ENCODE measurements at places on chromosomes 2 and 18.

DNA sequence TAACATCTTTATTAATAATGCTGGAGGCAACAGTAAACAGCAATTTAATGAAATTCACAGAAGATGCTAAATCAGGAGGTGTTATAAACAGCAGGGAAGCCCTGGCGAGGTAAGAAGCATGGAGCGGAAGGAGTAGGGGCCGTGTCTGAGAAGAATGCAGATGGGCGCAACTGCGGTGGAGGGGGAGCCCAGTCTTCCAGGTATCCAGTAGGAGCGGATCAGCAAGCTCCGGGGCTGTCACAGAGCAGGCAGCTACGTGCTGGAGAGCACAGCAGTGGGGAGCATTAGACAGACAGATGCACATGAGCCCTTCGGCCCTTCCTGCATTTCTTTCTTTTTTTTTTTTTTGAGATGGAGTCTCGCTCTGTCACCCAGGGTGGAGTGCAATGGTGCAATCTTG, 82.3 kb downstream of the SH3RF3 start:
- no peak for DNase-seq

DNA sequence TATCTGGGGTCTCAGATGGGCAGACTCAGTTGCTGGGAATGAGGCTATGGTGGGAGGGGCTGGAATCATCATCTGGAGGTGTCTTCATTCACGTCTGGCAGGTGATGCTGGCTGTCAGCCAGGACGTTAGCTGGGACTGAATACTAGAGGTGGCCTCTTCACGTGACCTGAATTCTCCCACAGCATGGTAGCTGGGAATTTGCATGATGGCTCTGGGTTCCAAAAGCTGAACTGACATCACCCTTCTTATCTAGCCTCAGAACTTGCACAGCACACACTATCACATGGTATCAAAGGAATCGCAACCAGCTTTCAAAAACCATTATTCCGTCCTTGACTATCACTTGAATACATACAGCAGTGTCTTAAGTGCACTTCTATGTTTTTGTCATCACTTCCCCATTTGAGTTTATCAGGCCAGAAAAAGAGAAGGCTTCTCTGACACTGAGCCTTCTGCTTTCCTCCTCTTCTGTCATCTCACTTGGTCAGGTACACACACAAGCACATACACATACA, 53.0 kb upstream of the LRP2 start:
- DNase-seq = peak; percentile 7

- DNase-seq = no peak
These were observed 35.2 kb downstream of the OTOF start for GRCh38 chr2:26442707-26443106.

DNA sequence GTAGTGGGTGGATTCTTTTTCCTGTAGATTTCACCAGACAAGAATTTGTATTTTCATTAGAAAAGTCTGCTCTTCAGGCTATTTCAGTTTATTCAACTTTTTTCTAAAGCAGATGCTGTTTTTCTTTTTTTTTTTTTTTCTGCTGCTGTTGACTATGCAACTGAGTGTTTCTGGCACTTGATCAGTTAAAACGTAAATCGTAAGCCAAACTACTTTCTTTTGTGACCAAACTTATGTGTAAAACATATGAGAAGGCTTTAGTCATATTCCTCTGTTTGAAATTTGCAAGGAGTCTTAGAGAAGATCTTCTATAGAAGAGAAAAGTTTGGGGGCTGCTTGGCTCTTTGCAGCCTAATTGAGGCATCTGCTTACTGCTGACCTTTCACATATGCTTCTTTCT, 170.1 kb downstream of the PARD3B start:
- no peak for DNase-seq

DNA sequence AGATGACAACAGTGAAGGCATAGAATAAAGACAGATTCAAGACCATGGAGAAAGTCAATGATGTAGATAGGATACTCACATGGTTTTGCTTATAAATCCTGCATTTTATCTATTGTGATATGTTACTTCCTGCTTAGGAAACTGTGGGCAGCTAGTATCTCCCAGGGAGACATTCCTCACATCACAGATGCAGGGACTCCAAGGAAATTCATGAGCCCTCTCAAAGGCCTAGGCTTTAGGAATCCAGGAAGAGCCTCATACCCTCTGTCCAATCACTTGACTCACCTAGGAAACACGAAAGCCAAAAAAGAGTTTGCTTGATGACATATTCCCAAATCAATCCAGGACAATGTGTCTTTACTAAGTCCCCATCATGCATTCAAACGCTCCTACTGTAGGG, 247.8 kb upstream of the KLHL29 start:
- no peak for DNase-seq

- no peak for DNase-seq
These were observed 152.9 kb upstream of the NOSTRIN start for GRCh38 chr2:168649562-168649961.

DNA sequence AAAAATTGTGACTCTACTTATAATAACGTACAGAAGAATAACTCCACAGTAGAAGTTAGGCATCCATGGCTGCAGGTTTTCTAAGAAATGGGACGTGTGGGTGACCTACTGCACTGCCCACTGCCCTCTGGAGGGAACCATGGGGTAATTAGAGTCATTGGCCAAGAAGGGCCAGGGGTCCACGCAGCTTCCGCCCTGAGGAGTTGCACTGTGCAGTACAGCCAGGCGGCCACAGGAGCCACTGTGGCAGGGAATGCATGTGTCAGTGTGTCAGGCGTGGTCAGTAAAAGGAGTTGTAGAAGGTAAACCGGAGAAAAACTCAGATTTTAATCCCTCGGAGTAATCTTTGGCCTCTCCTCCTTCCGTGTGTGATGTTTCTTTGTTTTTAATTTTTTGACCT, 24.8 kb downstream of the NCK2 start:
- DNase-seq = no peak

- DNase-seq = no peak
These were observed 79.7 kb upstream of the TRIB2 start for GRCh38 chr2:12636837-12637581.

GRCh38 chr2:62692225-62692624, 13.3 kb upstream of the EHBP1 start:
- no peak for DNase-seq

DNA sequence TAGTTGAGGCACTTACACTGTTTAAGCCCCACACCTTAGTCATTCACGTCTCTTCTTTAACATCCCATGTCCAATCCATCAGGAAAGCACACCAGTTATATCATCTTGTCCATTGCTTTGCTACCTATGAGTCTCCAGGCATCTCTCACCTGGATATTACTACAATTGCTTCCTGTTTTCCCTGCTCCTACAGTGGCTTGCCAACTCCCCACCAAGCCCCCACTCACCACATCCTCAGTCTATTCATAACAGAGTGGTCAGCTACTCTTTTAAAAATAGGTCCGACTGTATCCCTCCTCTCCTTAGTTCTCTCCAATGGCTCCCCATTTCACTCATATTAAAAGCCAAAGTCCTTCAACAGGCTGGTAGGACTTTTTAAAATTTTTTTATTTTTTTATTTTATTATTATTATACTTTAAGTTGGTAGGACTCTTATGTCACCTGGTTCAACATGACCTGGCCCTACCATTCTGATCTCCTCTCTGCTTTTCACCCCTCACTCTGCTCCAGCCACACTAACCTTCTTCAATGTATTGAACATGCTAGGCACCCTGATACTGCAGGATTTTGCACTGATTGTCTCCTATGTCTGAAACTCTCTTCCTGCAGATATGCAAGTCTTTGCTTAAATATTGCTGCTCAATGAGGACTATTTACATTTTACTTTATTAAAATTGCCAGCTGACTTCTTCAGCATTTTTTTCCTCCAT, 253.2 kb downstream of the CYRIA start:
- DNase-seq = no peak

GRCh38 chr2:213166109-213166508, 14.7 kb upstream of the IKZF2 start:
- no peak for DNase-seq

DNA sequence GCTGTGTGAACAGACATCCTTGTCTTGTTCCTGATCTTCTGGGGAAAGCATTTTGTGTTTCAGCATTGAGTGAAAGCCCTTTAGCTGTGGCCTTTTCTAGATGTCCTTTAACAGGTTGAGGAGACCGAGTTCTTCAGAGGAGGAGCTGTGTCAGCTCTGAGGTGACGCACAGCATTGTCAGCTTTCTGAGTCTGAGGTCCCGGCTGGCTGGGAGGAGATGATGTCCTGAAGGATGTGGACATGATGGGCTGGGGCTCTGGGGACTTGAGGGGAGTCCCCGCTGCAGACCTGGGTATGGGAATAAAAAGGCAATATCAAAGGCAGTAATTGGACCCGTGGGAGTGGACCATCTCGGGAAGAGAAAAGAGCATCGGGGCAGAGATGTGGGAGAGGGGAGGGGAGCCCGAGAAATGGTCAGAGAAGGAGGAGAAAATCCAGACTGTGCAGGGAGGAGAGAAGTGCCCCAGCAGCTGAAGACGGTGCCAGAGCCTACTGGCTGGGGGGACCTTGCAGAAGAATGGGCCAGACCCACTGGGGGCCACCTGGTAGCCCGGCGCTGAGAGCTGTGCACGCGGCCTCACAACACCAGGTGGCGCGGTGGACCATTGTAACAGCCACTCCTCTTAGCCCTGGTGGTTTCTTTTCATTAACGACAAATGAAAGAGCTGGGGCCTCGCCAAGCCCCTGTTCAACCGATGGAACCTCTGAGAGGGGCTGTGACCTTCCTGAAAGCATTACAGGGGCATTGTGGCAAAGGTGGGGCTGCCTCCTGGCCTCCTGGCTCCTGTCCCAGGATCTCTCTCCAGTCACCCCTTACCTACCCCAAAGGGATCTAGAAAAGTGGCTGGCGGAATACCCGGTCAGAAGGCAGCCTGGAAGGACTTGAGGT, 61.6 kb downstream of the ST3GAL5 start:
- peak; percentile 73 for DNase-seq

GRCh38 chr2:227570615-227571014, 28.1 kb upstream of the SCYGR2 start:
- DNase-seq = no peak

DNA sequence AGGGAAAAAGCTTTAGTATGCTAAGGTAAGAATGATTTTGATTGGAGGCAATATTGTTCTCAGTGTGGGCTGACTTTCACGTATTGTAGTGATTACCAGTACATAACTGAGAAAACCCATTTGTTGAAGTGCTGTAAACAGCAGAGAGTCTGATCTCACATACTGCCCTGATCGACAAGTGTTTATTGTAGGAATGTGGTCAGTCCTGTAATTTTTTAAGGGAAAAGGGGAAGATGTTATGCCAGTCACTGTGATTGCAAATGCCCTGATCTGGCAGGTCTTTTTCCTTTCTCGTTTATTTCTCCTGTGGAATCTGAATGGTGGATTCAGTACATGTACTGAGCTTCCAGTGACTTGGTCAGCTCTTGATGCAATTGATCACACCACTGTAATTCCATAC, 11.5 kb downstream of the SPATS2L start:
- DNase-seq = no peak

GRCh38 chr18:45112682-45113081, 432.0 kb downstream of the SETBP1 start:
- DNase-seq = no peak

DNA sequence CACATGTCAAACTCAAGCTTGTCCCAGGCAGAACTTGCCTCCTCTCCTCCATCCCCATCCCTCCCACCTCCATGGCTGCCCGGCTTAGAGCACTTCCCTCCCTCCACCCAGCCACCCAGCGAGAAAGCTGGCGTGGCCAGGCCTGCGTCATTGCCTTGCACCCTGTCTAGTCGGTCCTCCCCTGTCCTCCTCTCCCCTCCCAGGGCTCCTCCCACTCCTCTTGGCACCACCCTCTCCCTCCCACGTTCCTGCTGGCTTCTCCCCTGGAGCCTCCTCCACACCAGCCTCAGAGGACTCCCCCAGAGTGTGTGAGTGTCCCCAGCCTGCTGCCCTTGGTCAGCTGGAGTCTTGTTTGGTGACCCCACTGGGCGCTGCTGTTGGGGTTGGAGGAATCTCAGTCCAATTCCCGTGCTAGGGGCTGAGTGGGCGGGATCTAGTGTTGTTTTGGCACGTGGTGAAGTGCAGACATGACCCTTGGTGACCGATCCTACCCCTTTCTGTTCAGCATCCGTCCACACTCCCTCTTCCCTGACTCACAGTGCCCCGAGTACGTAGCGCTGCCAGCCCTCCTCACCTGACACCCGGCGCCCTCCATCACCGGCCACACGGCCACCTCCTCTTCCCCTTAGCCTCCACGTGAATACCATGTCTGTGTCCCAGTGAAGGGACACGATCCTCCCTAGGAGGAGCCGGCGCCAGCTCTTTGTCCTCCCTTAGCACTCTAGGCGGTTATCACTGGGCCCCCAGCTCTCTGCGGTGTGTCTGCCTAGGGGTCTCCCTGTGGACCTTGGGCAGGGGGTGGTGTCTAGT, 41.4 kb downstream of the ATP6V1C2 start:
- DNase-seq = no peak

DNA sequence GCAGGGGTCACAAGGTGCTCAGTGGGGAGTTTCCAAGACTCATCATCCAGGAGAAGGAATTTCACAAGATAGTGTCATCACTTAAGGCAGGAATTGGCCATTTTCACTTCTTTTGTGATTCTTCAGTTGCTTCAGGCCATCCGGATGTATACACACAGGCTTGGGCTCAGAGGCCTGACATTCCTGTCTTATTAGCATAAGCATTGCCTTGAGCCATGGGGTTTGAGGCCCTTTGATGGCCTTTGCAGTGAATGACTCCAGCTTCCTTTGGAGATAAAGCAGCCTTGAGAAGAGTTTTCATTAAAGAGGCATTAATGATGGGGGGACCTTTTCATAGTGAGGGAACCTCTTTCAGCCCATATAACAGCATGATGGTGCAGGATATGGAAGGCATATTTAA, 366.0 kb upstream of the CNTNAP5 start:
- DNase-seq = no peak

DNA sequence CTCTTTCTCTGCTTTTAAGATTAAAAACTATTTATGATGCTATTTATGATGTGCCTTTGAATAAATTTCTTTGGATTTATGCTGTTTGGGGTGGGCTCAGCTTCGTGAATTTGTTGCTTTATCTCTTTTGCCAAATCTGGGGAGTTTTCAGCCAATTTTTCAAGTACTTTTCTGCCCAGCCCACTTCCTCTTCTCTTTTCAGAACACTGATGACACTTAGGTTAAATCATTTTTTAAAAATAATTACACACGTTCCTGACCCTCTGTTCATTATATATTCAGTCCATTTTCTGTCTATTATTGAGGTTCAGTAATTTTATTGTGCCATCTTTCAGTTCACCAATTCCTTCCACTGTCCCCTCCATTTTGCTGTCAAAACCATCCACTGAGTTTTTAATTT, 14.8 kb upstream of the BCL2L11 start:
- no peak for DNase-seq

DNA sequence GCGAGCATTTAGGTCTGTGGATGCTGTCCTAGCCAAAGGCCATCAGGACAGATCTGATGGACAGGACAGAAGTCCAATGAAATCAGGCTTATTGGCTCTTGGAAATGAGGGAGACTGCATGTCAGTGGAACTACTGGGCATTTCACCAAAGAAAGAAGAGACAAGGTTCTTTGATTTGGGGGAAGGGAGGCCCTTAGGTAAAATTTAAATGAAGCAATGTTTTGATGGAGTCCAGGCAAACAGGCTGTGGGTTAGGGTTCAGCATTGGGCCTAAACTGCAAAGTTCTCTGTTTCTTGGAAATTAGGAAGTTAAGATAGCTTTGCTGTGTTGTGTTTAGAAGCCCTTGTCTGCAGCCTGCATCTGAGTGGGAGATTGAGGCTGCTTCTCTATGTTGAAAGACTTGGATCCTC, 31.6 kb upstream of the RNF149 start:
- DNase-seq = peak; percentile 81

All from inflammatory macrophage (primary cell).